Activated naive CD4-positive, alpha-beta T cell treated with anti-CD3 and anti-CD28 coated beads for 36 hours (primary cell): ENCODE measurements at places on chromosomes 1 and 21. TPM values are rescaled to one million over a fixed set of nuclear protein-coding genes. Genes with fewer than 3 reads are reported as not detected.

DNA sequence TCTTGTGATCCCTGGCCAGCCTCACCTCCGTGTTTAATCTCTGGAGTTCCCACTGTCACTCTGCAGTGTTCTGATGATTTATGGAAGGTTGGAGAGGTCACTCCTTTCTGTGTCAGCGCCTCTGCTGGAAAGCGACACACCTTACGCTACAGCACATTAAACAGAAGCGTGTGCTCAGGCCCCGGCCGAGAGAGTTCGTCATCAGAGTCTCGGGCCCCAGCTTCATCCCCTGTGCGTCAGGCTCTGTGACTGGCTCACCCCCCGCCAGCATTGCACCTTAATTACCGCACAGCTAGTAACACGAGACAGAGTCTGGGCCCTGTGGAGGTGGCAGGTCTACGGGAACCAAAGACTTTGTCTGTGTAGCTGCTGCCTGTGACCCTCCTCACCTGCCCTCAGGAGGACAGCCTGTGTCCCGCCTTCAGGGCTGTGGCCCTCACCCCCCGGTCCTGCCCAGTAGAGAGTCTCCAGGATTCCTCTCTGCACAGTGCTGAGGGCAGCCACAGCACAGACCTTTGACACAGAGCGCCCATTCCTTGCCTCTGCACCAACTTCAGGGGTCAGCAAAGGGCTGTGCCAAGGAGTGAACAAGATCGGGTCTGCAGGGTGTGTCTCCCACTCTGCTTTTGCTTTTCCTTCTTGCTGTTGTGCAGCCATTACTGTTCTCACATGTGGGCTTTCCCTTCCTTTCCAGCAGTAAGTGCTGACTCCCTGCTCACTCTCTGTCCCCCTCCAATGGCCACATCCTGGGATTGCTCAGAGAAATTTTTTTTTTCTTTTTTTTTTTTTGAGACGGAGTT, 157.6 kb downstream of the PGBD5 start:
- H3K4me1 ChIP-seq: peaks cover 50% of the 10 kb centered on the region
- peak; percentile 36 for DNase-seq
- H3K27ac ChIP-seq: no peak overlapping the region

The ANKRD35 gene
- 0.19 TPM for total RNA-seq

DNA sequence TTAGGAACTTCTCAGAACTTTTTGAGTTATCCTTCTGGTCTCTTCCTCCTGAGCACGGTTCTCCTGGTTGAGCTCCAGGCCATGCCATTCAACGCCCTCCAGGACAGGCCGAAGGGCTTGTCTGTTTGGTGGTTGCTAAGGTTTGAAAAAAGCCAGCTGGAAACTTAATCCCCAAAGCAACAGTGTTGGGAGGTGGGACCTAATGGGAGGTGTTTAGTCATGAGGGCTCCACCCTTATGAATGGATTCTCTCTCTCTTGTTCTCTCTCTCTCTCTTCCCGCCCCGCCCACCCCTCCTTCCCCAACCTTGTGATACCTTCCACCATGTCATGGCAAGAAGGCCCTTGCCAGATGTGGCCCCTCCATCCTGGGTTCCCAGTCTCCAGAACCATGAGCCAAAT, 829 bp downstream of the KCNE1 start:
- H3K4me1 ChIP-seq: no peaks in the 10 kb centered on the region
- no peaks in the 10 kb centered on the region for H3K27me3 ChIP-seq
- no peak overlapping the region for H3K27ac ChIP-seq
- H3K36me3 ChIP-seq: no peaks in the 10 kb centered on the region

DNA sequence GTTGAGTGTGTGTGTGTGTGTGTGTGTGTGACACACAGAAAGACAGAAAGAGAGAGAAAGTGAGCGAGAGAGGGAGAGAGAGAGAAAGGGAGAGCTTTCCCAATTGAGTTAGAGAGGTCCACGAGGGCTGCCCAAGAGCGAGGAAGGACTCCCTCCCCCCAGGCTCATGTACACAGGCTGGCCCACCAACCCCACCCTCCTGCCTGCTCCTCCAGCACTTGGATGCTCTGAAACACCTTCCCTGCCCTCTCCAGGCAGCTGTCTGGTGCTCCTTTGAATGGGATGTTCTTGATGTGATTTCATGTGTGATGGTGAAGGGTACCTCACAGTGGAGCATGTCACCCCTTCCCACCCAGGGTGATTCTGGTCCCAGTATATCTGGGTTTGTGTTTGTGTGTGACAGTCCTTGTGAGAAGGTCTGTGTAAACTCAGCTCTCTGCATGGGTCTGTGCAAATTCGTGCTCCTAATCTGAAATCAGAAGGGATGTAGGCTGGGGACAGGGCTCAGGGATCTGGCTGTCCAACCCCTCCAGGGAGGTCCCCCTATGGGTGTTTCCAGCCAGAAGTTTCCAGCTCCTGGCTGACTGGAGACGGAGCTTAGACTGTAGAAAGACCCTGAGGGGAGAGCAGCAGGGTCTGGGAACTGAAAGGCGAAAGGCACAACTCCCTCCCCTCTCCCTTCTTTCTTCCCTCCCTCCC, 6.8 kb upstream of the PEAR1 start:
- no peak overlapping the region for H3K27ac ChIP-seq
- H3K4me1 ChIP-seq: no peaks in the 10 kb centered on the region
- no peak for DNase-seq
- H3K4me3 ChIP-seq: no peak overlapping the region

- peaks cover 35% of the 10 kb centered on the region for H3K4me1 ChIP-seq
- no peaks in the 10 kb centered on the region for H3K27me3 ChIP-seq
- H3K27ac ChIP-seq: peak overlapping the region; percentile 82
- peaks cover 37% of the 10 kb centered on the region for H3K36me3 ChIP-seq
- peak; percentile 32 for DNase-seq
Observed at GRCh38 chr1:27912429-27912828, 22.4 kb upstream of the SMPDL3B start.

The HFM1 gene
- not detected for total RNA-seq

- H3K4me3 ChIP-seq: no peak overlapping the region
- H3K27ac ChIP-seq: no peak overlapping the region
- H3K27me3 ChIP-seq: no peaks in the 10 kb centered on the region
- DNase-seq: no peak
Observed at GRCh38 chr1:179380299-179380698, 14.5 kb downstream of the AXDND1 start.

GRCh38 chr1:12196641-12197482, 30.1 kb downstream of the TNFRSF1B start:
- peaks cover 15% of the 10 kb centered on the region for H3K4me1 ChIP-seq
- DNase-seq: peak; percentile 42
- no peaks in the 10 kb centered on the region for H3K27me3 ChIP-seq
- H3K4me3 ChIP-seq: no peak overlapping the region

GRCh38 chr1:108080448-108080847, 115.5 kb upstream of the VAV3 start:
- no peaks in the 10 kb centered on the region for H3K36me3 ChIP-seq
- peak; percentile 59 for DNase-seq
- H3K27ac ChIP-seq: peak overlapping the region; percentile 69
- H3K4me3 ChIP-seq: no peak overlapping the region
- no peaks in the 10 kb centered on the region for H3K27me3 ChIP-seq

DNA sequence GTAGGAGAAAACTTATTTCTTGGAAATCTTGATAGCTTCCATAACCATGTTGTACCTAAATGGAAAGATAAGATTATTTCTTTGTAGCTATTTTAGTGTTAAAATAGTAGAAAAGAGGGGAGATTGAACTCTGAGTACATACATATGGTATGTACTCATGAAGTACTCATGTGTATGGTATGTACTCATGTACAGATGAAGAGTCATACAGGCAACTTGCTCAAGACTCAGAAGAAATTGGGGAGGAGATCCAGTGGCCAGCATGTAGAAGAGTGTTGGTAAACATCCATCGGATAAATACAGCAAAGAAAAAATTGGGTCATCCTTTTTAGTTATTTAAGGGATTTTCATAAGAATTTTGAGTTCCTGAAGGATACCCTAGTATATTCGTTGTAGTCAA, 29.0 kb downstream of the MDM4 start:
- peak overlapping the region; percentile 68 for H3K27ac ChIP-seq
- DNase-seq: no peak
- no peak overlapping the region for H3K4me3 ChIP-seq
- H3K27me3 ChIP-seq: no peaks in the 10 kb centered on the region
- peaks cover 45% of the 10 kb centered on the region for H3K4me1 ChIP-seq

The FAM163A gene
- total RNA-seq: not detected

The AKT3 gene
- 19.1 TPM for total RNA-seq

- no peaks in the 10 kb centered on the region for H3K27me3 ChIP-seq
- H3K4me3 ChIP-seq: no peak overlapping the region
Observed at GRCh38 chr21:34261841-34262468, 101.9 kb upstream of the KCNE2 start.

DNA sequence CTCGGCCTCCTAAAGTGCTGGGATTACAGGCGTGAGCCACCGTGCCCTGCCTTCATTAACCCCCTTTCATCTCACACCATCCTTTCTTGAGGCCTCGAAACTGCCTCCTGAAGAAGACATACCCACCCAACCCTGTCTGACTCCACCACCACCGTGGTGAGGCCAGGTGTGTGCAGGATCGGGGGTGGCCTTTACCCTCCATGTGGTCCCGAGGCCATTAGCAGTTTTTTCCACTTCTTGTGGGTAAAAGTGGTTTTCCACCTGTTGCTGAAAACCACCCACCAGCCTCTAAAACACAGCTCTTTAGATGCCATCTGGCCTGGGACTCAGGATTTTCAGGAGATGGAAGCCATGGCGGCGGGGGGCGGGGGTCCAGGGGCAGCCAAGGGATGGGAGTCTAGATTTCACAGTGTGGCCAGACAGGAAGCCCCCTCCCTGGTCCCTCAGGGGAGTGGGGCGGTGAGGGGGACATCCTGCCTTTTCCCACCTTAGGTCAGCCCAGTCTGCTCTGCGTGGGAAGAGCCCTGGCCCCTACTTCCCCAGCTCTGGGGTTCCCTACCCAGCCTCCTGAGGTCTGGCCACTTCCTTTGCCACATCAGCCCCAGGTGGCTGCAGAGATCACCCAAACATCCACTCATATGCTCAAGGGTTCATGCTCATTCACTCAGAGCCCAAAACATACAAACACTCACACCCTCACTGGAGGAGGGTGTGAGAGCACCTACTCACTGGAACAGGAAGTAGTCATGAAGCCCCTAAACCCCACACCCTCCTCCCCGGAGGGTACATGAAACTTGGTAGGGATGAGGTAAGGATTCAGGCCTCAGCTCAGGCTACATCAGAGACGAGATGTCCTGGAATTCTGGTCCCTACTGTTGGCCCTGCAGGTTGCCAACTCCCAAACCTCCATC, 2.3 kb downstream of the FGR start:
- no peaks in the 10 kb centered on the region for H3K27me3 ChIP-seq
- DNase-seq: peak; percentile 65
- H3K27ac ChIP-seq: peak overlapping the region; percentile 43
- H3K36me3 ChIP-seq: no peaks in the 10 kb centered on the region
- no peak overlapping the region for H3K4me3 ChIP-seq

DNA sequence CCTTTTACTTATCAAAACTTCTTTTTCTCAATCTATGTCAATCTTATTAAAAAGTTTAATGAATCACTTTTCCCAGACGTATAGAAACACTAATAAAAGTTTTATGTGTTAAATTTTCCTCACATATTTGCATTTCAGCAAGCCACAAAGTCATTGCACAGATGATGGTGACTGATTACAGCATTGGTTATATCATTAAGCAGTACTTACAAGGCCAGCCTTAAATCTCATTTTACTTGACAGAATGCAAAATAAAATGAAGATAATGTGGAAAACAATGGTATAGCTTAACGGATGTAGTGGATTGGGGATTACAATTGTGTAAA, 39.5 kb downstream of the TMEM200B start:
- peaks cover 15% of the 10 kb centered on the region for H3K4me1 ChIP-seq
- H3K27me3 ChIP-seq: no peaks in the 10 kb centered on the region
- peaks cover 7% of the 10 kb centered on the region for H3K36me3 ChIP-seq
- peak overlapping the region; percentile 69 for H3K27ac ChIP-seq

- peak overlapping the region; percentile 94 for H3K27ac ChIP-seq
- peaks cover 41% of the 10 kb centered on the region for H3K4me1 ChIP-seq
- no peaks in the 10 kb centered on the region for H3K27me3 ChIP-seq
- H3K36me3 ChIP-seq: peaks cover 1% of the 10 kb centered on the region
- H3K4me3 ChIP-seq: peak overlapping the region; percentile 89
Observed at GRCh38 chr1:92960395-92961130, 699 bp downstream of the DIPK1A start.

- no peaks in the 10 kb centered on the region for H3K36me3 ChIP-seq
- H3K4me3 ChIP-seq: no peak overlapping the region
- DNase-seq: no peak
- no peaks in the 10 kb centered on the region for H3K27me3 ChIP-seq
- H3K27ac ChIP-seq: no peak overlapping the region
- H3K4me1 ChIP-seq: no peaks in the 10 kb centered on the region
Observed at GRCh38 chr1:94614168-94614815, 72.7 kb upstream of the F3 start.

The PCSK9 gene
- not detected for total RNA-seq

- no peak for DNase-seq
- no peaks in the 10 kb centered on the region for H3K4me1 ChIP-seq
- H3K36me3 ChIP-seq: no peaks in the 10 kb centered on the region
- no peak overlapping the region for H3K4me3 ChIP-seq
- no peaks in the 10 kb centered on the region for H3K27me3 ChIP-seq
- H3K27ac ChIP-seq: no peak overlapping the region
Observed at GRCh38 chr1:3580231-3580630, 31.1 kb downstream of the MEGF6 start.

- peak overlapping the region; percentile 71 for H3K4me3 ChIP-seq
- H3K27ac ChIP-seq: peak overlapping the region; percentile 96
- H3K27me3 ChIP-seq: no peaks in the 10 kb centered on the region
- H3K4me1 ChIP-seq: peaks cover 86% of the 10 kb centered on the region
- no peaks in the 10 kb centered on the region for H3K36me3 ChIP-seq
Observed at GRCh38 chr1:25022361-25023189, 92.5 kb upstream of the RUNX3 start.

- H3K36me3 ChIP-seq: no peaks in the 10 kb centered on the region
- no peak overlapping the region for H3K27ac ChIP-seq
- no peaks in the 10 kb centered on the region for H3K4me1 ChIP-seq
- H3K27me3 ChIP-seq: peaks cover 9% of the 10 kb centered on the region
- no peak overlapping the region for H3K4me3 ChIP-seq
Observed at GRCh38 chr1:36657826-36658225, 175.1 kb upstream of the CSF3R start.

DNA sequence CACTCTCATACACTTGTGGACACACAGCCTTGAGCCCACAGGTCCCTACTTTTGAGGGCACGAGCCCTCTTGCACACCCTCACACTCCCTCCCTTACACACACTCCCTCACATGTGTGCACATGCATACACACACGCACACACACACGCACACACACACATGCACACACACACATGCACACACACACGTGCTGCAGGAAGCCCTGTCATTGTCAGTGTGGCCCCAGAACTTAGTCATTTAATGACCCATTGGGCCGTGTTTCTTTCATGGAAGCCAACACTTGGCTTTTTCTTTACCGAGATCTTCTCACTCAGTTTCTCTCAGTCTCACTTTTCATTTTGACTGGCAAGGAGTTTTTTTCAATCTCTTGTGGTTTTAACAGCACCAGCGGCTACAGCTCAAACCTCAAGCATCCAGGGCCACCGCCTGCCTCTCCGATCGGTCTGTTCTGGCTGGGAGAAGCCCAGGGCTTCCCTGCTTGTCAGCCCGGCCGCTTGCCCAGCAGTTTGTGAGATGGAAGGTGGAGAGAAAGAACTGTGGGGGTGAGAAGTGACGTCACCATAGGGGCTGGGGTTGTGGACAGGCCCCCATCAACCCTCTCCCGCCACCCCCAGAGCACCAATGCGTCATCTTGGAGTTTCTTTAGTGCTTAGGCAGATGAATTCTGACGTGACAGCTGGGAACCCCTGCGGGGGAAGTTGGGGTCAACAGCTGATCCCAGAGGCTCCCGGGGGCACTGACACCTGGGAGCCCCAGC, 15.8 kb upstream of the TNFRSF8 start:
- peak; percentile 87 for DNase-seq
- H3K36me3 ChIP-seq: no peaks in the 10 kb centered on the region
- H3K4me3 ChIP-seq: no peak overlapping the region
- H3K4me1 ChIP-seq: peaks cover 8% of the 10 kb centered on the region
- H3K27ac ChIP-seq: no peak overlapping the region
